ENCODE measurements at places on chromosomes 11 and 22.

DNA sequence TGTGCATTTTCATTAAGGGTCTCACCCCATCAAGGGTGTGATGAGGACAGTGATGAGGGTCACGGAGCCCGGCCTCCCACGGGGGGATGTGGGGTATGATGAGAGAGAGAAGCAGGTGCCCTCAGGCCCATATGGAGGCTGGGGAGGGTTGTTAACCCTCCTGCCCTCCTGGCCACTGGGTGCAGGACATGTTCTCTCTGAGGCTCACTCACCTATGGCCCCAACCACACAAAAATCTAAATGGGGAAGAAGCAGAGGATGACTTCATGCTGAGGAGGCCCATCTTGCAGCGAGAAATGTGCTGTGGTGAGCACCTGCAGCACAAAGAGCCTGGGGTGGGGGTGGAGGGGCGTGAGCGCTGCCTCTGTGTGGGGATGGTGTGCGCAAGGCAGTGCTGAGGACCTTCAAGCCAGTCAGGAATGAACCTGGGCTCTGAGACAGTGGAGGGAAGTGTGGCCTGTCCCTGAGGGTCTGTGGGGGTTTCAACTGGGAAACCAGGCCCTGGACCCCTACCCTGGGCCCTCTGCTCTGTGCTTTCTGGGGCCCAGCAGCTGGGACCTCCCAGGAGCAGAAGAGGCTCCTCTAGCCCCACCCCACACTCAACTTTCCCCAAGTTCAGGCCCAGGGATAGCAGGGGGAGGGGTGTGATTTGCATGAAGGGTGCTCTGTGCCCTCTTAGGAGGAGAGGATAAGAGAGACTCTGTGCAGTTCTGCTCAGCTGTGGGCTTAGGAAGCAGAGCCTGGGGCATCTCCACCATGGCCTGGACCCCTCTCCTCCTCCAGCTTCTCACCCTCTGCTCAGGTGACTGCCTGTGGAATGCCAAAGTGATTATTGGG, 43.0 kb upstream of the TOP3B start:
- no peak for DNase-seq

- no peak for DNase-seq
Measured at GRCh38 chr22:47632701-47633100, 870.3 kb downstream of the TBC1D22A start.

- no peak for DNase-seq
Measured at GRCh38 chr11:102831489-102832440, 11.6 kb downstream of the MMP3 start.

DNA sequence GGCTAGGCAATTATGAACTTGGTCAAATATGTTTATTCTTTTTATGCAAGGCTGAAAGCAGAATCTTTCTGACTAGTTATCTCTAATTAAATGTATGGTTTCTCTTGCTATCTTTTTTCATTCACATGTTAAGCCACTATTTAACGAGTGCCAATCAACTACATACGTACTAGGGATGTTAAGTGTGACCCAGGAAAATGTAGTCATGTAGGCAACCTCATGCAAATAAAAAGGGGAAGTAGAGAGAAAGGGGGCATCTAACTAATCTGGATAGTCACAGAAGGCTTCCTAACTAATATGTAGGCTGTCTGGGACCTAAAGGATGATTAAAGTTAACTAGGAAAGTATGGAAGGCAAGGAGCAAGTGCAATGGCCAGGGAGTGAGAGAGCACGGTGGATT, 23.5 kb downstream of the TBRG1 start:
- DNase-seq = no peak

DNA sequence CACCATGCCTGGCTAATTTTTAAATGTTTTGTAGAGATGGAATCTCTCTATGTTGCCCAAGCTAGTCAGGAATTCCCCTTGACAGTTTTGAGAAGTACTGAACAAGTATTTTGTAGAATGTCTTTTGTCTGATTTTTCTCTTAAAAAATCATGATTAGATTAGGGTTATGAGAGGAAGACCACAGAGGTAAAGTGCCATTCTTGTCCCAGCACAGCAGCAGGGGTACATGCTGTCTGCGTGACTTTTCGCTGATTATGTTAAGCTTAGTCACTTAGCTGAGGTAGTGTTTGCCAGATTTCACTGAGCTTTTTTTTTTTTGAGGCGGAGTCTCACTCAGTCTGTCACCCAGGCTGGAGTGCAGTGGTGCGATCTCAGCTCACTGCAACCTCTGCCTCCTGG, 13.6 kb upstream of the NUP160 start:
- DNase-seq = no peak

- DNase-seq = no peak
Measured at GRCh38 chr22:24521791-24522245, 26.7 kb downstream of the UPB1 start.

GRCh38 chr11:68312117-68312779, at the start of gene LRP5:
Gene LRP5, plus strand, starts transcription at chr11:68312591. Its CDS starts 124 bp downstream, at chr11:68312715.
- DNase-seq = no peak

DNA sequence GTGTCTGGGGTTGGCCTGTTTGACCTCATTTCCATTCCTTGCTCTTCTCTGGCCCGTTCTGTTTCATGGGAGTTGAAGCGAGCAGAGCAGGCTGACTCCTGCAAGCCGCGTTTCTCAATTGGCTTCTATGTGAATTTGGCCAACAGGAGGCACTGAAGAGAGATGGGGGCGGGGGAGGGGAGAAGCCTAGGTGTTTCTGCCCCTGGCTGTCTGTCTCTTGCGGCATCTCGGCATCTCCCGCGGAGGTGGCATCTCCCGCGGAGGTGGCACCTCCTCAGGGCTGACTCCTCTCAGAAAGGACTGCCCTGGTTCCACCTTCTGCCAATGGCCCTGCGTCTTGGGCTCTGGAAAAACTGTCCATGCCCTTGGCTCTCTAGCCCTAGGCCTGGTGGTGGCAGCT, 125.6 kb upstream of the CSNK2A3 start:
- DNase-seq = no peak

GRCh38 chr11:46729110-46730027, 10.4 kb downstream of the F2 start:
- DNase-seq = no peak

DNA sequence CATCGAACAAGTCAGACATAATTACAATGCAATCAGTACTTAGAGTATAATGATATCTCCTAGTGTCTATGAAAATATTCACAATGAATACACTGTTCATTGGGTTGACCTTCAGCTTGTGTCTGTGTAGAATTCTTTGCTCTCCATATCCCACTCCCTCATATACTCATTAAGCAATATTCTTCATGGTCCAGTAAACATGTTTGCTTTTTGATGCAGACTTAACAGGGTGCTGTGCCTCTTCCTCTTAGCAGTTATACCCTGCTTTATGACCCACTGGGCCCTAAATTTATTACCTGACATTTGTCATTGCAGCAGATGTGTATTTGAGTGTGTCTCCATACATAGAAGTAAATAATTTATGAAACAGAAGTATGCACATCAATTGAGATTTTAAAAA, 352.5 kb upstream of the CCDC179 start:
- DNase-seq = no peak

- DNase-seq = no peak
Measured at GRCh38 chr22:49514641-49515040, 313.0 kb downstream of the BRD1 start.

DNA sequence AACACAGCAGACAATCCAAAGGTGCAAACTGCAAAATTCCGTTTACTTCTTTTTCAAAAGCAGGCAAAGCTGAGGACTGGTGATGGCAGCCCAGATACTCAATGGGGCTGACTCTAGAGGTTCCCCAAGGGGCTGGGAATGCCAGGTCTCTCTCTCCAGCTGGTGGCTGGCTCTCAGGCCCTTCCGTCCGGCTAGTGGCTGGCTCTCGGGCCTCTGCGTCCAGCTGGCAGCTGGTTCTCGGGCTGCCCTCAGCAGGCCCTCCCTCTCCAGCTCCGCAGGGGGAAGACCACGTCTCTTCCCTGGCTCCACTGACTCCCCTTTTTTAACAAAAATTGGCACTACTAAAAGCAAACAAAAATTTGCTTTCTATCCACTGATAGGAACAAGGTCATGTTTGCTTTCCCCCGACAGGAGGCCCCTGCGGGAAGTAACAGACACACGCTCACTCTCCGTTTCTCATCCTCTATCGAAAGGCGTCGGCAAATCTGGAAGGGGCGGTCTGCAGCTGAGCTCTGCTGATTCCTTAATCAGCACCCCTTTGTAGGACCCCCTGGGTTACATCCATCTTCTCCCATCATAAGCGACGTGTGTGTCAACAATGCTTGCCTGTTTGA, 381.4 kb downstream of the BRD1 start:
- no peak for DNase-seq

GRCh38 chr11:17979770-17980371, 33.0 kb downstream of the SERGEF start:
- no peak for DNase-seq

DNA sequence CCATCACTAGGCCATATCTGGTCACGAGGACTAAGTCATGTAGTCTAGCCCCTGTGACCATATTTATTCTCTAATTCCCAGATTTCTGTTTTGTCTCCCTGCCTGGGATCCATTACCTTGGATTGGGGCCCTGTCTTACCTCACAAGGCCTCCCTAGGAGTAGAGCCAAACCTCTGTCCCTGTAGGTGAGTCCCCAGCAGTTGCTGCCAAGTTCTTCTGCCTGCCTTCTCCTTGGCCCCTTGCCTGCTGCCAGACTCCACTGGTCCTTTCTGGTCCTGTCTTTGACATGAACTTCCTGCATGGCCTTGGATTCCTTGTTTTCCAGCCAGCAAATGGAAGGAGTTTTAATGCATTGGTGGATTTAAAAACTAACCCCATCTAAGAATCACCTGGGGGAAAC, 35.6 kb upstream of the CADM1 start:
- no peak for DNase-seq

GRCh38 chr11:66369073-66369894, 2.3 kb downstream of the SLC29A2 start:
- DNase-seq = no peak

- no peak for DNase-seq
Measured at GRCh38 chr11:79400717-79401330, 40.0 kb downstream of the TENM4 start.

DNA sequence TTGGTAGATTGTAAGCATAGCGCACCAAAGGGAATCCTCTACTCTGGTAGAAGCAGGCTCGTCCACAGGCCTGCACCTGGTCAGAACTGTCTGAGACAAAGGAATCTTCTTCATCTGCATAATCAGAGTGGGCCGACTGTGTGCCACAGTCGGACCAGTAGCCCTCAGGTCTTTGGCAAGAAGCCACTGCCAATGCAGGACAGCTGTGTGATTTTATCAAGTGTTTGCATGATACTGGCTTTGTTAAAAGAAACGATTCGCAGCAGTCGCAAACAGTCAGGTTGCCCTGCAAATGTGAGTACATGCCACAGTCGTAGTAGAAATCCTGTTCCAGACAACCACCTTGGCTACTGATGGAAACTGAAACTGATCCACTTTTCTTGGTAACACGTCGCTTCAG, 4.9 kb upstream of the CCDC34 start:
- no peak for DNase-seq

DNA sequence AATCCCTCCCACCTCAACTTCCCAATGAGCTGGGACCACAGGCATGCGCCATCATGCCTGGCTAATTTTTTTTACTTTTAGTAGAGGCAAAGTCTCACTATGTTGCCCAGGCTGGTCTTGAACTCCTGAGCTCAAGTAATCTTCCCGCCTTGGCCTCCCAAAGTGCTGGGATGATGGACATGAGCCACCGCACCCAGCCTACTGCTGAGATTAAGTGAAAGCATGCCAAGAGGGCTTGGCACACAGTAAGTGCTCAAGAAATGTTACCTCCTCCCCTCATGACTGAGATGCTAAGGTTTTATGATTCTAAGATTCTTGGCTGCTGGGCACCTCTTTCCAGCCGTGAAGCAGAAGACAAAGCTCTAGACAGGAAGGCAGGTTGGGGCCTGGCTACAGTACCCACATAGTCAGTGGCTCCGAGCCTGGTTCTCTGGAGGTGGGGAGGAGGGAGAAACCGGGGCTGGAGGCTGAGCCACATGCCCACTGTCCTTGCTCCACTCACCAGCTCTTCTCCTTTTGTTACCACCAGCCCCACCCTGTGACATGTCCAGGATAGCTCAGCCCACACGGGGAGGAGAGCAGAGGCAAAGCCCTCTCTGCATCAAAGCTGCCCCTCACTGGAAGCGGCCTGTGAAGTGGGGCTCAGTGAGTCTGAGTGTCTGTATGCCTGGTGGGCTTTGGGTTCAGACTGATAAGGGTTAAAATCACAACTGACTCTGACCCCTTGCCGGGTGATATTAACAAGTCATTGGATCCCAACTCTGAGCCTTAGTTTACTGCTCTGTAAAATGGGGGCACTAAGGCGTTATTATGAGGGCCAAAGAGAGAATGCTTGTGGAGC, 12.9 kb downstream of the ARHGEF17 start:
- no peak for DNase-seq

DNA sequence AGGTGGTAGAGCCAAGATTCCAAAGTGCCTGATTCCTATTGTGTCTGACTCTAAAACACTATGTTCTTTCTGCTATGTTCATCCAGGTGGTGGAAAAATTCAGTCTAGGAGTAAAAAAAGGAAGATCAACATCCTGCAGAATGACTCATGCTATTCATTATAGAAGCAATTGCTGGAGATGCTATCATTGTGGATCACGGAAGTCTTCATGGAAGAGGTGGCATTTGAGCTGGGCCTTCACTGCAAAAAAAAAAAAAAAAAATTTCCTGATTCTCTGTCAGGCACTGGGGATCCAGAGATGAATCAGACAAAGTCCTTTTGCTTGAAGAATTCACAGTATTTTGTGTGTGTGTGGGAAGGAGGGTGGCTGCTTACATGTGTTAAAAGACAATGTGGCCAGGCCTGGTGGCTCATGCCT, 1.4 kb upstream of the UVRAG start:
- no peak for DNase-seq

DNA sequence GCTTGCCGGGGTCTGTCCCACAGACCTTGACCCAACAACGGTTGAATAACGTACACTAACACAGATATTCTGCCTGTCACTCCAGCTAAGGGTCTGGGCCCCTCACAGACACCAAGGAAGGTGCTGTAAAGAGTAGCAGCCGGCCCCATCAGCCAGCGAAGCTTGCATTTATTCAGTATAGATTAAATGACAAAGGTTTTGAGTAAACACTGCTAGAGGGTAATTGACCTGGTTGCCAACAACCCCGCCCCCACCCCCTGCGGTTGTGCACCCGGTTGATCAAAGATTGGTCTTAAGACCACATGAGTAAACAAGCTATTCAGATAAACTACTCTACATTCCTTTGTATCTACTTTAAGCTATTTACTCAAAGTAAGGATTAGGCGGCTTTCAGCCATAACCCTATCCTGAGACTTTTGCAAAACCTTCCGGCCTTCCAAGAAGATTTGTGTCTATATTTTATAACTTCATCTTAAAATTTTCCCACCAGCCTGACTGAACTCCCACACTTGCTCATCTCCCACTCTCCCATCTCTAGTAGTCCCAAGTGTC, 4.8 kb upstream of the CKAP5 start:
- no peak for DNase-seq

DNA sequence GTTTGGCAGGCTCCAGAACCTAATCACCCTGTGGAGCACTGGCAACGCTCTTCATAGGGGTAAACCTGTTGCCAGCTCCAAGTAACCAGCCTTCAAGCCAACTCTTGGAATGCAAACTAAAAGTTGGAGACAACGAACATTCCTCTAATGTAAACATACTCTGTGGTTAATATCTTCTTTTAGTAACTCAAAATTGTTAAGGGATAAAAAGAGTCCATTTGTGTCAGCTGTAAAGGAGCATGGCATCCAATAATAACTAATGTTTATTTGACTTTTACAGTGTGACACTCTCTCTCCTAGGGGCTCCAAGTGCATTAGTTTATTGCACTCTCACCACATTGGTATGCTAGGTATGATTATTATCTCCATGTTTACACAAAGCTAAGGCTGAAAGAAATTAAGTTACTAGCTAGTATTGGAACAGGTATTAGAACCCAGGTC, 31.0 kb upstream of the AMOTL1 start:
- DNase-seq = no peak

All from activated T-helper 1 cell treated with Interleukin-2 at 50 U/mL for 16 hours (primary cell).